Osteoblast (primary cell): ENCODE measurements at places on chromosomes 1 and 21. TPM values are rescaled to one million over a fixed set of nuclear protein-coding genes. Genes with fewer than 3 reads are reported as not detected.

The MANEAL gene
- 0.29 and 0.36 TPM in 2 replicates for total RNA-seq

The OR2L3 gene
- under 0.01 TPM in 1 of 2 replicates, not detected in the other for total RNA-seq

The BRINP2 gene
- not detected in 2 replicates for total RNA-seq

The LCE1D gene
- not detected in 2 replicates for total RNA-seq

The CTSK gene
- 617 and 761 TPM in 2 replicates for total RNA-seq

The FAM72B gene
- 1.4 and 2.7 TPM in 2 replicates for total RNA-seq

The PLK3 gene
- 33.7 and 35.1 TPM in 2 replicates for total RNA-seq

The ANXA9 gene
- under 0.01 TPM in 2 replicates for total RNA-seq

The TMEM50B gene
- total RNA-seq: 29.3 and 34.2 TPM in 2 replicates

The DDR2 gene
- total RNA-seq: 363 and 384 TPM in 2 replicates

The FAM177B gene
- not detected in 2 replicates for total RNA-seq

The CITED4 gene
- 1.2 and 3.3 TPM in 2 replicates for total RNA-seq

The HPCA gene
- total RNA-seq: not detected in 2 replicates

The HTR6 gene
- under 0.01 TPM in 1 of 2 replicates, not detected in the other for total RNA-seq

The NBPF8 gene
- total RNA-seq: 9.8 and 21.8 TPM in 2 replicates

The RGSL1 gene
- total RNA-seq: not detected in 2 replicates

The RNU1-4 gene
- total RNA-seq: under 0.01 TPM in 1 of 2 replicates, not detected in the other

The FAM163A gene
- total RNA-seq: not detected in 2 replicates

The SELE gene
- not detected in 2 replicates for total RNA-seq

The FCN3 gene
- total RNA-seq: not detected in 2 replicates

The ANKRD34A gene
- total RNA-seq: 0.59 and 1.1 TPM in 2 replicates

The FLG2 gene
- not detected in 2 replicates for total RNA-seq

The CATSPER4 gene
- total RNA-seq: not detected in 2 replicates

The FCRLA gene
- 0.88 and 1.4 TPM in 2 replicates for total RNA-seq

The CIART gene
- total RNA-seq: 15.6 and 16.3 TPM in 2 replicates
